HFFc6 (cell line): ENCODE measurements at places on chromosomes 7 and 10. TPM values are rescaled to one million over a fixed set of nuclear protein-coding genes. Genes with fewer than 3 reads are reported as not detected.

Gene CDC14C
- total RNA-seq = 0.14 TPM in 1 of 3 replicates, not detected in the others

Gene RFC2
- 16.8 to 33.5 TPM (median 30.3 TPM) in 3 replicates for total RNA-seq

Gene VSTM2A
- total RNA-seq = not detected in 3 replicates

Gene ANKRD61
- total RNA-seq = 0.18 TPM in 2 of 3 replicates, not detected in the other

Gene PIK3CG
- not detected in 3 replicates for total RNA-seq

- DNase-seq = no peak
Measured at GRCh38 chr7:41699516-41699915, 3.4 kb downstream of the INHBA start.

- peak; percentile 94 for DNase-seq
Measured at GRCh38 chr10:13712837-13713581, 126.2 kb downstream of the PRPF18 start.

DNA sequence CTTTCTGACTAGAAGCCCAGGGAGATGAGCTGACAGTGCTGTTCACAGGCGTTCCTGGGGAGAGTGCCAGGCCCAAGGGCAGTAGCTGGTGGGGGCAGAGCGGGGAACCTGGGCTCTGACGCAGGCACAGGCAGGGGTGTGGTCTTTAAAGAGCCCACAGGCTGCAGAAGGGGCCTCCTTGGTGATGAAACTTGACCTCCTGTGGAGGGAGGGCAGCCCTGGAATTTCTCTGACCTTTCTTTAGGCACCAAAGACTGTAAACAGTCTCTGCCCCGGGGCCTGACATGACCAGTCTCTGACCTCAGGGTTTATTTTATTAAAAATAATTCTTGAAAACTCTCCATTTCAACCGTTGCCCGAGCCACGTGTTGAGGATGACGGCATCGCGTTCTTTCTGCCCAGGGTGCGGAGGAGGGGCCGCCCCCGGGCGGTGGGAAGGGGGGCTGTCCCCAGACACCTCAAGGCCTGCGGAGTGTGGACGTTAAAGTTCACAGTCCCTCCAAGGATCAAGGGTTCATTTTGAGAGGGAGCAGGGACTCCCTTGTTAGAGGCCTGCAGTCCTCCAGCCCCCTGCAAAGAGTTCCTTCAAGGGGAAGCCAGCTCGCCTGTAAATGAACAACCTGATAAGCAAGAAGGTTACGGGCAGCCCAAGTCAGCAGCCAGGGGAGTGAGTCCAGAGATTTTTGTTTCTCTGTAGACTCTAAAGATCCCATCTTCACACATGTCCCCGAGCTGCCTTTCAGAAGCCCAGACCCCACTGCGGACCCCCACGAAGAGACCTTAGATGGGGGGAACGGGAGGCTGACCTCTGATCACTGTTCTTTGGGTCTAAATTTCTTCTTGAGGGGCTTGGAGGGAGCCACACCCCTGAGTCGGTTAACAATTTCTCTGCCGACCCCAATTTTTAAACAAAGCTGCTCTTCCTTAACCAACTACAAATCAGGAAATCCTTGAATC lies 128.9 kb downstream of the VIPR2 start:
- DNase-seq = no peak

DNA sequence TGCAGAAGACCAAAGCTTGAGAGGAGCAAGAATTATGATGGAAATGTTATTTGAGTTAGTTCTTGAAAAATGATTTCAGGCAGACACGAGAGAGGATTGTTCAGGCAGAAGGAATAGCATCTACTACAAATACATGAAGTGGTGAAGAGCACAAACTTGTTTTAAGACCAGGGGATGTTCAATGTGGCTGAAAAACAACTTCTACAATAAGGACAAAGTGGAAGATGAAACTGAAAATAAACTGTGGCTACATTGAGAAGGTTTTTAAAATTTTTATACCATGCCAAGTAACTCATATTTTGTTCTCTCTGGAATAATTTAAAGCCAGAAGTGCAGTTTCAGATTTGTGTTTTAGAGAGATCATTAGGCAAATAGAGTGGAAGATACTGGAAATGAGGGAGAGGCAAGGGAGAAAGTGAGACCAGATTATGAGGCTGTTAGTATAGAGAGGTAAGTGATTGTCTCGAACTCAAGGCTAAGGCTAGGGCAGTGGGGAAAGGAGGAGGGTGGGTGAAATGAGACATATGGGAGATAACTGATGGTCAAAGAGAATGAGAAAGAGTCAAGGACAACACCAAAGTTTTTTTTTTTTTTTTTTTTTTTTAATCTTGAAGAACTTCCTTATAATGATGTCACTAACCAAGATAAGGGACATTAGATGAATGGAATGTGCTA lies 115.4 kb downstream of the MDFIC start:
- DNase-seq = no peak

- DNase-seq = no peak
Measured at GRCh38 chr7:112970771-112971170, 115.9 kb downstream of the GPR85 start.

DNA sequence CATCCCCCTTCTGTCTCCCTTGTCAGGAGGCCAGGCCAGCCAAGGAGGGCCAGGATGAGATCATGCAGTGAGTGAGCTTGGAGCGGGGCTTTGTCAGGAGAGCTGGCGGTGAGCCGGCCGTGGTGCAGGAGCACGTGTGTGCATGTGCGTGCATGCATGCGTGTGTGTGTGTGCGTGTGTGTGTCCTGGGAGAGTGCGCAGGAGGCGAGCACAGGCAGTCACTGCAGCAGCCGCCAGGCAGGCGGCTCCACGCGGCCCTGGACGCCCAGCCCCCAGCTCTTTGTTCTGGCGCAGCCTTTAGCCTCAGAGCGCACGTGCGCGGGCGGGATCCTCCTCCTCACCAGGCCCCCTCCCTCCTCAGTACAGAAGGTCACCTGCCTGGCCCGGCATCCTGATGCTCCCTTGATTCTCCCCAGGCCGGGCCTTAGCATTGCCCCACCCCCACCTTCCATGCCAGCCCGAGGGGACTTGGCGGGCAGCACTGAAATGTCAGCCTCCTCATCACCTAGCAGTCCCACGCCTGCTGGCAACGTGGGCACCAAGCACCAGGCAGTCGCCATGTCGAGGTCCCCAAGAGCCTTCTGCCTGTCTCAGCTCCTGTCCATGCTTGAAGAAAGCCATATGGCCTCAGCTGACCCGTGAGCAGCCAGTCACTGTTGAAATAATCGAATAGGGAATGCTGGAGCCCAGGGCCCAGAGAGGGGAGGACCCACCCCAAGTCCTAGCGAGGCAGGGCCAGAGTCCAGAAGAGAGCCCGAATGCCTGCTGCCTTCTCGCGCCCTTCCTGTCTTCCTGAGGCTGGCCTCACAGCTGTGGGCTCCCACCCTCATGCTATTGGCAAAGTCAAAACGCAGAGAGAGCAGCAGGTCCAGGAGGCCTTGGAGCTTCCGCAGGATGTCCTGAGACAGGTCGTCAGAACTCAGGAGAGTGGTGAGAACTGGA lies 125.9 kb upstream of the PPIF start:
- peak; percentile 68 for DNase-seq

DNA sequence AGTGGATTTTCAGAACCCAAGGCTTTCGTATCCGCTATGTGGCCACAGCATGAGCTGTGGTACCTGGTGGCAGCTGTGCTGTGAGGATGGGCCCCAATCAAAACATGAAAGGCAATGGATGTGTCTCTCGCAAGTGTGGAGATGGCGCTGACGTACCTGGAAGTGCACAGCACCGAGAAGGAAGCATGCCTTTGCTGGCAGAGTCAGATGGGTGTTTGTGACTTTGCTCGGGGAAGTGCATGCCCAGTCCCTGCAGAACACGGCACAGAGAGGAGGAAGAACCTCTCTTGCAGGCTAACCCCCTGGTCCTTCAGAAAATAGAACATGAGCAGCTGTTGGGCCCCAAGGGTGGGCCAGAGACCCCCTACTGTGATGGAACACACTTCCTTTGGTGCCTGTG lies 654.1 kb upstream of the ZWINT start:
- DNase-seq = no peak

DNA sequence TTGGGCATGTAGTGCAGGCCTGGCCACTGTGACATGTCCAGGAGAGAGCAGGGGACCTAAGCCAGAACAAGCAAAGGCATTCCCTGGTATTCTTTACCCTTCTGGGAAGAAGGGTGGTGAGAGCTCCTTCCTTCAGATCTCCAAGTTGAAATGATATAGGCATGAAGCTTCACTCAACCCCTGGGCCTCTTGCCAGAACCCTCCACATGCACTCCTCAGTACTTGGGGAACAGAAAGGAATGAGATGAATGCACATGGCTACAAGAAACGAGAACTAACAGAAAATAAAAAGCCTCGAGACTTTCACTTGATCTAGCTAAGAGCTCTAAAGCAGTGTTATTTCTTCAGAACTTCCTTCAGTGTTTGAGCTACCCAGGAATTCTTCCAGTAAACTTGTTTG lies 262.2 kb downstream of the ETV1 start:
- DNase-seq = no peak
